Pericardium fibroblast (primary cell): ENCODE measurements at places on chromosomes 4 and X. TPM values are rescaled to one million over a fixed set of nuclear protein-coding genes. Genes with fewer than 3 reads are reported as not detected.

CHRDL1 gene
- total RNA-seq: 3.5 and 26.6 TPM in 2 replicates

TMPRSS11F gene
- not detected in 2 replicates for total RNA-seq

PAGE4 gene
- not detected in 2 replicates for total RNA-seq

TLR3 gene
- total RNA-seq: 3.6 and 7.5 TPM in 2 replicates

DCLK2 gene
- 1.8 and 2.2 TPM in 2 replicates for total RNA-seq

KDR gene
- 19.8 and 21.7 TPM in 2 replicates for total RNA-seq

ADGRL3 gene
- 1.0 and 3.7 TPM in 2 replicates for total RNA-seq

CYSLTR1 gene
- not detected in 2 replicates for total RNA-seq

SUV39H1 gene
- 1.6 and 2.8 TPM in 2 replicates for total RNA-seq

PHF8 gene
- 7.9 and 19.2 TPM in 2 replicates for total RNA-seq

HPSE gene
- 3.7 and 13.0 TPM in 2 replicates for total RNA-seq

SMARCA1 gene
- 39.3 and 41.7 TPM in 2 replicates for total RNA-seq

LRIT3 gene
- not detected in 2 replicates for total RNA-seq

HMX1 gene
- total RNA-seq: not detected in 2 replicates

POLA1 gene
- 2.0 and 2.9 TPM in 2 replicates for total RNA-seq

FAM47E gene
- under 0.01 TPM in 1 of 2 replicates, not detected in the other for total RNA-seq

SPINK2 gene
- total RNA-seq: not detected in 2 replicates

SLC26A1 gene
- under 0.01 and 0.09 TPM in 2 replicates for total RNA-seq

GLOD5 gene
- total RNA-seq: not detected in 2 replicates

ARSD gene
- total RNA-seq: 7.6 and 8.3 TPM in 2 replicates

EFHC2 gene
- total RNA-seq: under 0.01 and 0.12 TPM in 2 replicates

DCX gene
- total RNA-seq: not detected in 2 replicates

GBA3 gene
- total RNA-seq: 0.51 TPM in 1 of 2 replicates, not detected in the other

HEPH gene
- 23.2 and 26.9 TPM in 2 replicates for total RNA-seq

NRK gene
- 21.9 and 46.1 TPM in 2 replicates for total RNA-seq

SRPK3 gene
- under 0.01 and 1.6 TPM in 2 replicates for total RNA-seq
